ENCODE measurements at places on chromosomes 4 and X. TPM values are rescaled to one million over a fixed set of nuclear protein-coding genes. Genes with fewer than 3 reads are reported as not detected.

The RHOXF2 gene
- total RNA-seq, result not detected

The ALB gene
- total RNA-seq, result not detected

The SPATA18 gene
- 8.0 TPM for total RNA-seq

DNA sequence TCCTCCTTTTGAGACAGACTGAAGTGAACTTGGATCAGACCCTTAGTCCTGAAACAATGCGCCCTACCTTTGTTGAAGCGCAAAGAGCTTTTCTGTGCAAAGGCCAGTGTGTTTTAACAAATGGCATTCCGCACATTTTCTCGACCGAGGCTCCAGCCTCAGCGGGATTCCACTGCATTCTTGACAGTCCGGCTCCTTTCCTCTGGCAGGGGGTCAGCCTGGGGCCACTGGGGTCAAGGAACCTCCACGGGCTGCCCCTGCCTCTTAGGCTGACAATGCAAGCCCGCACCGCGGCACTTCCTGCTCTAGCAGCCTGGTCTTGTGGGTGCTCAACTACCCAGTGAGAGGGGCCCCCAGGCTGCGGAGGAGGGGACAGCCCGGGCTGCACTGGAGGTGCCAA is 47.2 kb upstream of the TFDP3 start:
- no peak for DNase-seq

GRCh38 chrX:17964871-17965270 is 103.8 kb upstream of the RAI2 start:
- DNase-seq, result no peak

GRCh38 chr4:141376769-141377168 is 156.1 kb downstream of the ZNF330 start:
- no peak for DNase-seq

DNA sequence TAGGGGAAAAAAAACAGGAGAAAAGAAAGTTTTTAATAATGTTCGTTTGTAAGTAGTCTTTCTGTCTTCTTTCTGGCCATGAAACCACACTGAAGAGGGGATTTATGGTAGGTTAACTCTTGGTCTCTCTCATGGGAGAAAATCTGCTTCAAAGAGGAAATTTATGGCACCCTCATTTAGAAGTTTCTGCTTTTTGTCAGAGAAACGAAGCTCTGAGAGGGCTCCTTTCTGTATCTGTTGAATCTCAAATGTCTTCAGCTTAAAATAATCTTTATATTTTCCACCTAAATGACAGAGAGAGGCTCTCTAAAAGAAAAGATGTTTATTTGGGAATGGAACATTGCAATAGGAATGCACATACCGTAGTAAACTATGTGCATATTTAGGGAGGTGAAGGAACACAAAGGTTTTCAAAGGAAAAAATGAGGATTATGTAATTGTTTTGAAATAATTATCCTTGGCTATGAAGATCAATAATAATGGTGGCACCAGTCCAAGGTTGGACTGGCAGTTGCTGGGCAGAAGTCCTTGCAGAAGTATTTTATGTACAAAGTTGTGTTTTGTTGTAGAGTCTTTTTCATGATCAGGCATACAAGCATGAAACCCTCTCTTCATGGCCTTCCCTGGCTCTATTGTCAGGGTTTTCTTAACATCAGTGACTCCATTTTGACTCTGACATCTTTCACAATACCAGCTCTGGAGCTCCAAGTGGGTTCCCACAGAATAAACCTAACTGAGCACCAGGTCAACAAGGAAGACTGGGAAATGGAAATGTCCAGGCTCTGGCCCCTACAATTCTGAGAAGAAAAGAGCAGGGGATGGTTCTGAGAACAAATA is 53.0 kb upstream of the HPSE start:
- no peak for DNase-seq

DNA sequence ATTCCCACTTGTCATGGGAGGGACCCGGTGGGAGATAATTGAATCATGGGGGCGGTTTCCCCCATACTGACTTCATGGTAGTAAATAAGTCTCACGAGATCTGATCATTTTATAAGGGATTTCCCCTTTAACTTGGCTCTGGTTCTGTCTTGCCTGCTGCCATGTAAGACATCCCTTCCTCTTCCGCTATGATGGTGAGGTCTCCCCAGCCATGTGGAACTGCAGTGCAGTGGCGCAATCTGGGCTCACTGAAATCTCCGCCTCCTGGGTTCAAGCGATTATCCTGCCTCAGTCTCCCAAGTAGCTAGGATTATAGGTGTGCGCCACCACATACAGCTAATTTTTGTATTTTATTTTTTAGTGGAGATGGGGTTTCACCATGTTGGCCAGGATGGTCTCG is 2.9 kb downstream of the HPGDS start:
- no peak for DNase-seq

- no peak for DNase-seq
Measured at GRCh38 chr4:44716597-44716996, 9.8 kb downstream of the GNPDA2 start.

Measured in thoracic aorta (tissue), 2 donors.